EL (cell line): ENCODE measurements at places on chromosomes 7 and 10.
A peak's percentile ranks its signal among the peaks of the same experiment; 100 is the strongest.

DNA sequence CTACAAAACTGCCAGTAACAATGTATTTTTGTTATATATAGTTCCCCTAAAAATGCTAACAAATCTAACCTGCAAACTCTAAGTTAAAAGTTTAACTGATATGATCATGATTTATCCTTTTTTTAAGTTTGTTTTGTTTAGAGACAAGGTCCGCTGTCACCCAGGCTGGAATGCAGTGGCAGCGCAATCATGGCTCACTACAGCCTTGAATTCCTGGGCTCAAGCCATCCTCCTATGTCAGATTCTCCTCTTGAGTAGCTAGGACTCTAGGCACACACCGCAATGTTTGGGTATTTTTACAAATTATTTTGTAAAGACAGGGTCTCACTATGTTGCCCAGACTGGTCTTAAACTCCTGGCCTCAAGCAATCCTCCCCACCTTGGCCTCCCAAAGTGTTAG is 46.6 kb downstream of the ORC5 start:
- no peak for DNase-seq

DNA sequence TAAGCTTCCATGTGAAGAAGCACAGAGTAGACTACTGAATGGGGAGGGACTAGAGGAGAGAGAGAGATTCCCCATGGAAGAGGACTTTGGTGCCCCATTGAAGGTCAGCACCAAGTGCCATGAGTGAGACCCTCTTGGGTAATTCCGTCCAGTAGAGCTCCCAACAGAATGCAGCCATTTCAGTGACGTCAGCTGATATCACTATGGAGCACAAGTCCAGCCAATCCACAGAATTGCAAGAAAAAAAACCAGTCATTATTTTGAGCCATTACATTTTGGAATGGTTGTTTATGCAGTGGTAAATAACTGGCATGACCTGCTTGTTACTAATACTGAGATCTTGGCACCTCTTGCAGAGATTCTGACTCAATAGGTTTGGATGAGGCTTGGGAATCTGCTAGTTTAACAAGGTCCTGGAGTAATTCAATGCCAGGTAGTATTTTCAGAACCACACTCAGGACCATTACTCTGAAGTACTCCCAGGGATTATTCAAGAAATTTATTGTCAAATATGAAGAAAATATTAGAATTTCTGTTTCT is 52.6 kb upstream of the SP8 start:
- no peak for DNase-seq

GRCh38 chr7:133703547-133703946 is 423.6 kb upstream of the LRGUK start:
- DNase-seq = peak; percentile 93

GRCh38 chr7:45084336-45084735 is 4.4 kb downstream of the NACAD start:
- DNase-seq = no peak

- DNase-seq = no peak
Measured at GRCh38 chr10:128704716-128705115, 578.5 kb upstream of the MKI67 start.

DNA sequence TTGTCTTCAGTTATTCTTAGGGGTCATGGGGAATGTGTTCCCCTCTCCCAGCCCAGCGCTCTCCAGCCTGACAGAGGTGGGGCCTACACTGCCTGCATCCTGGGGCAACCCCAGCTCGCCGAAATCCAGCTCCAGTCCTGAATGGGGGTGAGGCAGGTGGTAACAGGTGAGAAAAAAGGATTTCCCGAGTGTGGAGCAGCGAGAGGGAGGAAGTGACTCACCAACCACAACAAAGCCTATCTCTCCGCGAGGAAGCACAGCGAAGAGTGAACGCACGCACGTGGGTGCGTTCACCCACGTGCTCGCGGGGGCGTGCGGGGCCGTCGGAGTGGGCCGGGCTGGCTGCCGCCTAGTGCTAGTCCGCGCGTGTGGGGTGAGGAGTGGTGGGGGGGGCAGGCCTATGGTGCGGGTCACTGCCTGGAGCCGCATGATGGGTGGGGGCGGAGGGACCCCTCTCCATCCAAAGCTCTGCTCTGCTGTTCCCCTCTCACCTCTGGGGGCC is 855 bp upstream of the PALD1 start:
- no peak for DNase-seq
